IPS DF 6.9 (cell line): ENCODE measurements at places on chromosomes 4 and X.

DNA sequence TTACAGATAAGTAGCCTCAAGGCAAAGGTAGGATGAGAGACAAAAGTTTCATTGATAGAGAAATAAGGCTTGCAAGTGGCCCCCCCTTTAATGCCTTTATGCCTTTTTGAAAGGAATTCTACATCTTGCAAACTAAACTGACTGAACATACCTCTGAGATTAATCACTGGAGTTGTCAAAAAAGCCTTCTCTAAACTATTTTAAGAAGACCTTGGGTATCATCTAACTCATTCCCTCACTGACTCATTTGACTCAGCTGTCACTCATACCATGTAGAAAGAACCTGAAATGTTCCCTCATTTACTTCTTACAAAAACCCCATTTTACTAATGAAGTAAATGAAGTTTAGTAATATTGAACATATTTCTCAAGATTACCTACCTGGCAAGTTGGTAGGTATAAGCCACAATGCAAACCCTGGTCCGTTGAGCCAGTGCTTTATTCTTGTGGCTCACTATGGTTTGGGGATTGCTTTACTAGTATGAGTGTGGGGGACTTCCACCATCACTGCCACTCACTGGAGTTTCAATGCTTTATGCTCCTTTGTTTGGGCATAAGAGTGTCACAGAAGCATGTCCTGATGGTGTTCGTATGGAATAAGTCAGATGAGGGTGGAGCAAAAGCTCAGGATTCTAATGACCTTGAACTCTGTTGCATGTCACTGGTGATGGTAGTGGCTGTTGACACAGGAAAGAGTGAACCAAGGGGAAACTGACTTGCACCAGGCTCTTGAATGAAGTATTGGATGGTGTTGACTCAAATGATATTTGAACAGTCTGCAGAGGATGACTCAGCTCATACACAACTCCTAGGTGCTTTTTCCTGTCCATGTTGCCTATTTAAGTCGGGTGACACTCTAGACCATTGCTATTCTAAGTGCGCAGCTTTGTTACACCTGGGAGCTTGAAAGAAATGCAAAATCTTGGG, 305.5 kb upstream of the EMCN start:
- DNase-seq, result no peak

GRCh38 chr4:158858410-158859199, 89.8 kb downstream of the FNIP2 start:
- no peak for DNase-seq

GRCh38 chr4:156493858-156494257, 477.7 kb downstream of the PDGFC start:
- no peak for DNase-seq

DNA sequence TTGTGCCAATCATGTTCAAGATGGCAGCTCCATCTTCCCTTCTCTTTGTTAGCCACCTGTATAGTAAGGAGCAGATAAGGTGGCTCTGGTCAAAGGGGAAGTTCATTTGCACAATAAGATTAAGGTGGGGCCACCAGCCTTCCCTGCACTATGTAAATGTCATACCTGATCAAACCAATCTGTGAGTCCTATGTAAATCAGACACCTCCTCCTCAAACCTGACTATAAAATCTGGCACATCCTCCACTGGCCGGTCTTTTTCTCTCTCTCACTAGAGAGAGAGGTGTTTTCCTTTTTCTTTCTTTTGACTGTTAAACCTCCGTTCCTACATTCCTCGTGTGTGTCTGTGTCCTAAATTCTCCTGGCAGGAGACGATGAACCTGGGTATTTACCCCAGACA, 572.5 kb upstream of the AADAT start:
- DNase-seq, result no peak

GRCh38 chr4:158760866-158761265, 8.0 kb upstream of the FNIP2 start:
- no peak for DNase-seq
